ENCODE measurements at places on chromosomes 11 and 22.

DNA sequence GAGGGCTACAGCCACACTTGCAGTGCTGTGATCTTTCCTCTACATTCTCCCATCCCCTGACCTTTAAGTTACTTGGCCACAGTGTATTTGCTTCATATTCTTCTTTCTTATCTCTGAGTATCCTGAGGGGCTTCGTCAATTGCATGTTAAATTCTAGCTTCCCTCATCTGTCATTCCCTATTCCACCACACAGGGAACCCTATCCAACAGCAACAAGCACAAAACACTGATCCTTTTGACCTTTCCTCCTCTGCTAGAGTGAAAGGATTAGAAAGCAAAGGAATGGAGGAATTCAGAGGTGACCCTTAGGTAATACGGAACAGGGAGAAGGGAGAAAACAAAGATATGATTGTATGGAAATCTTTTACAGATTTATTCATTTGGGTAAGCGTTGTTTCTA is 1061.7 kb upstream of the TENM4 start:
- no peak for DNase-seq

DNA sequence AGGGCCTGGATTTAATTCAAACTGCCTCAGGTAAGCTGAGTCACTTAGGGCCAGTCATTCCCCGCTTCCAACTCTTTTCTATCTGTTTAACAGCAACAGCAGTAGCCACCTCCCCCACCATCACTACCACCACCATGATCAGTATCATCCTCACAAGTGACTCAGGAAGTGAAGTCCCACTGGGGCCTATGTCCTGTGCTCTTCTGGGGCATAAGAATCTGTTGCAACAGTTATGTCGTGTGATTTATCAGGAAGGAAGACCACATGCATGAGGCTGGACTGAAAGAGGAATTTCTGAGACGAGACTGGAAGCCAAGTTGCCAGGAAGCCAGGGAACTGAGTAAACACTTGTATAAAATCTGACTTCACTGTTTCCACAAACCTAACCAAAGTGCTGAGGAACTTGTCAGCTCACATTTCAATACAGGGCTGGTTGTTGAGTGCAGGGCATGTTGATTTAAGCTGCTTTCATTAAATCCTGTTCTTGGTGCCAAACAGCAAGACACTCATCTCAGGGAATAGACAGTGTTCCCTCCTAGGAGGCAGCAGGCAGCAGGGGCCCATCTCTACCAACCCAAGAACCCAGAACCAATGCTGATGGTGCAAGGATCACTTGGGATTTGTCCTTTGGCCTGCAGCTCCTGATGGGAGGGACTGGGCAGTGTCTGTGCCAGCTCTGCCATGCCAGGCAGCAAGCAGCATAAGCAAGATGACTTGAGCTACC is 226.7 kb upstream of the NARS2 start:
- peak; percentile 60 for DNase-seq

DNA sequence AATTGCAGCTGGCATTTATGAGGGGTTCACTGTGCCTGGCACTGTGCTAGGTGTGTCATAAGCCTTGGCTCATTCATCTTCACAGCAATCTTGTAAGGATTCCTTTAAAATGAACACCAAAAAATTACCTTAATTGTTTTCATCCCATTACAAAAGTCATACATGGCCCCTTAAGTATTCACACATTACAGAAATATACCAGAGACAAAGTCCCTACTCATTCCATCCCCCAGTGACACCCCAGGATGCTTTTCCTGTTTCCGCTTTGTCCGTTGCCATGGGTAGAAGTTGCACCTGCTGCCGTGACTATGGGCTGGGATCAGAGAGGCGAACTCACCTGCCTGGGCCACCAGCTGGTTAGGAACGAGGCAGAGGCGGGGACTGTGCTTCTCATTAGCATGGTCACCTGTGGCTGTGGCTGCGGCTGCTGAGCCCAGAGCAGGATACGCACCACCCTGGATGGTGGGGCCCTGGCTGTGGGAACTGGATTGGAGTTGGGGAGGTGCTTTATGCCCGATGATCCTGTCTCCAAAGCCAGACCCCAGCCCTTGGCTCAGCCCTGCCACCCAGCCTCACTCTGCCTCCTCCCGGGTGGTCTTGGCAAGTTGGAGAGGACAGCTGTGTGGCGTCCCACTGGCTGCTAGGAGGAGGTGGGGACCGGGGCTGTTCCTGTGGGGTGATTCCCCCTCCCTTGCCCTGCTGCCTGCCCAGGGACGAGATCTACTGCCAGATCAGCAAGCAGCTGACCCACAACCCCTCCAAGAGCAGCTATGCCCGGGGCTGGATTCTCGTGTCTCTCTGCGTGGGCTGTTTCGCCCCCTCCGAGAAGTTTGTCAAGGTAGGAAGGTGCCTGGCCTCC is 60.8 kb downstream of the MYO7A start:
- no peak for DNase-seq

DNA sequence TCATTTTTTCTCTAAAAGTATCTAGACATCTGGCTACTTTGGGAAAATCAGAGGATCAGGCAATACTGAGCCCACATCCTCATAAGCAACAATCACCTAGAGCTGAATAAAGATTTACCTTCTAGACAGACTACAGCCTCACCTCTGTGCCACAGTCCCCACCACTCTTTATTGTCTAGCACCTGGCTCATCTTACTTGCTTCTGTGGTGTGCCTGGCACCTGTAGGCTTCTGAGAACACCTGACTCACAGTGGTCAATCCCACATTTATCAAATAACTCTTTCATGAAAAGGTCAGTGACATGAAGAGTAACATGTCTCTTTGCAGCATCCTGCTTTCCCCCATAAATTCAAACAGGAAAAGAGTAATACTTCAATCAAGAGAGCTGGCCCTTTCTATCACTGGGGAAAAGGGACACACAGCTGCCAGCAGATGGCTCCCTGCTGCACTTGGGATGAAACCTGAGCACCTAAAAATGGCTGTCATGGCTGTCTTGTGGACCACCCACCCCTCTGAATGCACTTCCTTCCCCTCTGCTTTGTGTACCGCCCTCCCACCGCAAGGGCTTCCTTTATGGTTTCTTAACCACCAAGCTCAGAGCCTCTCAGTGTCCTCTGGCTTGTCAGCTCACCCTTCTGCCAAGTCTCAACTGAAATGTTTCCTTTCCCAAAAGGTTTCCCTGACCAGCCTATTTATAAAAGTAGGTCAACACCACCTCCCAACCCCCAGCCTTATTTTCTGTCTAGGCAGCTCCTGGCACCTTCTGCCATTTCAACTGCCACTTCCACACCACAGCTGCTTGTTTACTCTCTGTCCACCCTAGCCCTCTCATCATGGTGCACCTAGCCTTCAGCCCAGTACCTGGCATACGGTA is 9.3 kb downstream of the TFIP11 start:
- DNase-seq, result no peak

DNA sequence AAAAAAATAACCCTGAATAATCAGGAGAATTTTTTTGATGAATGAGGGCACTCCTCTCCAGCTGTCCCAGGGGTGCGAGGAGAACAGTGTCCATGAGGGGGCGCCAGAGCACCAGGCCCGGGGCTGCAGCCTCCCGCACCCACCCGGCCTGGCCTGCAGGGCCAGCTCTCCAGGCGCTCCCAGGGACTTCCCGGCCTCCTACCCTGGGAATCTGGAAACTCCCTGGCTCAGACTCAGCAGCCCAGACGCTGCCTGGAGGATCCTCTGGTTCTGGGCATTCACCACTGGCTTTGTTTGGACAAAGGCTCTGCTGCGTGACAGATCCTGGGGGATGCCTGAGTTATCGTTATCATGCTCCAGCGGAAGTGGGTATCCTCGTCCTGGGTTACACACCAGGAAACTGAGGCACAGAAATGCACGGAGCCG is 31.0 kb downstream of the MCM5 start:
- peak; percentile 17 for DNase-seq
